ENCODE measurements at places on chromosomes 6 and 20. TPM values are rescaled to one million over a fixed set of nuclear protein-coding genes. Genes with fewer than 3 reads are reported as not detected.

GRCh38 chr6:9370480-9370879 is 935.1 kb upstream of the SLC35B3 start:
- no peak overlapping the region for H3K4me3 ChIP-seq
- no peak overlapping the region for H3K27ac ChIP-seq
- no peak for DNase-seq

- H3K4me1 ChIP-seq, result no peaks in the 10 kb centered on the region
- DNase-seq, result no peak
Measured at GRCh38 chr6:130602151-130602770, 224.9 kb upstream of the SMLR1 start.

DNA sequence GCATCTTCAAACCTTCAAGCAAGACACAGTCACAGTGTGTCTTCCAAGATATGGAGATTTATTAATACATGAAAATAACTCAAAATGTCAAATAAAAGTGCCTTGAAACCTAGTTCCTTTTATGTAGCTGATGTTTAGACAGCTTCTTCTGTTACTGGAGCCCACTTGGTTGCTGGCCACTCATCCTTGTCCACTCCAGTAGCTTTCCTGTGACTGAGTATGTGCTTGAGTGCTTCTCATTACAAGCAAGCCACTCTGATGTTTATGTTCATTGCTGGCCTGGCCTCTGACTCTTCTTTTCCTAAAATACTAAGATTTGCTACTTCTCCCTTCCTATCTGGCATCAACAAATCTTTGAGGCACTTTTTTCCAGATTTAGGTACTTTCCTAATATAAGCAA is 545.2 kb upstream of the MAN1A1 start:
- H3K27ac ChIP-seq, result no peak overlapping the region
- no peak for DNase-seq
- no peak overlapping the region for H3K4me3 ChIP-seq
- no peaks in the 10 kb centered on the region for H3K27me3 ChIP-seq

GRCh38 chr20:1119128-1119505 is 715 bp downstream of the PSMF1 start:
- H3K4me3 ChIP-seq, result peak overlapping the region; percentile 96
- peaks cover 54% of the 10 kb centered on the region for H3K4me1 ChIP-seq
- DNase-seq, result no peak
- no peaks in the 10 kb centered on the region for H3K27me3 ChIP-seq
- peak overlapping the region; percentile 91 for H3K27ac ChIP-seq

- DNase-seq, result no peak
- H3K27me3 ChIP-seq, result no peaks in the 10 kb centered on the region
- no peaks in the 10 kb centered on the region for H3K4me1 ChIP-seq
- H3K36me3 ChIP-seq, result no peaks in the 10 kb centered on the region
Measured at GRCh38 chr20:55166063-55166462, 690.7 kb downstream of the DOK5 start.

VGLL2 gene
- total RNA-seq, result not detected
